ENCODE measurements at places on chromosomes 7 and 10.

DNA sequence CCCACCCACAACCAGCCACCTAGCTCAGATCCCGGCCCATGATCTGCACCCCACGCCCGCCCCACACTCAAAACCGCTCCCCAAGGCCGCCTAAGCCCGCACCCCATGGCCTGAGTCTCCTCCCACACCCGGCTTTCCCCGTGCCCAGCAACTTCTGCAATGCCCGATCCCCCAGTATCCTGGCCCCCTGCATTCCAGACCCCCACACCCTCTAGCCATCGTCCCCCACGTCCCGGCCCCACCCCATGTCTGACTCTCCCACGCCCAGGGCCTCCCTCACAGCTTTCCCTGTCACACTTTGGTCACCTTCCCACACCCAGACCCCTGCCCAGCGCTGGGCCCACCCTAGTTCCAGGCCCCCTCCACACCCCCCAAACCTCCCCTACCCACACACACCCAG lies 20.1 kb upstream of the FXYD4 start:
- H3K4me3 ChIP-seq = no peak overlapping the region
- DNase-seq = no peak
- H3K27ac ChIP-seq = no peak overlapping the region
- H3K27me3 ChIP-seq = peaks cover 36% of the 10 kb centered on the region
- no peaks in the 10 kb centered on the region for H3K36me3 ChIP-seq

DNA sequence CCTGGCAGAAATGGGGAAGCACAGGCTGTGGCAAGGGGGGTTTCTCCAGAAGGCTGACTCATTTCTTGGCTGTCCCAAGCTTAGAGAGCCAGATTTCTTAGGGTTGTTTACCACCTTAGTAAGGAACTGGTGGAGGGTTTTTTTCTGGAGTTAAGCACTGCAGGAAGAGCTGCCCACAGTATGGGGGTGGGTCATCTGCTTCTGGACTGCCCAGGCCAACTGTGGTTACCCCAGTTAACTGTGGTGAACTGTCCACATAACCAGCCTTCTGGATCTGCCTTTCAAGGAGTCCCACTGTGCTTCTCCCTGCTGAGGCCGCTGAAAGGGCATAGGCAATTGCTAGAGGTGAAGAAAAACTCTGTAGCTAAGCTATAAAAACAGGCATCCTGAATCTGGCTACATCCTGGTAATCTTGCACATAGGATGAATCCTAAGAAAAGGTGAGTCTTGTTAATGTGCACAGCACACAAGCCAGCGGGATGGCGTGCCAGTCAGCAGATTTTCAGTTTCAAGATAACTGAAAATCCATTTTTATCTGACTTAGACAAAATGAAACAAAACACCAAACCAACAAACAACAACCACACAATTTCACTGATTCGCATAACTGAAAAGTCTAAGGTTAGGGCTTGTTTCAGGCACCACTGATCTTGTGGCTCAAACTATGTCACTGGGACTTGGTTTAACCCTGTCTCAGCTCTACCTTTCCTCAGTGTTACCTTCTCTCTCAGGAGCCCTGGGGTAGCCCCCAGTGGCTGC lies 21.6 kb upstream of the TSPAN33 start:
- peaks cover 5% of the 10 kb centered on the region for H3K4me1 ChIP-seq
- no peaks in the 10 kb centered on the region for H3K36me3 ChIP-seq
- no peak for DNase-seq
- no peak overlapping the region for H3K4me3 ChIP-seq

DNA sequence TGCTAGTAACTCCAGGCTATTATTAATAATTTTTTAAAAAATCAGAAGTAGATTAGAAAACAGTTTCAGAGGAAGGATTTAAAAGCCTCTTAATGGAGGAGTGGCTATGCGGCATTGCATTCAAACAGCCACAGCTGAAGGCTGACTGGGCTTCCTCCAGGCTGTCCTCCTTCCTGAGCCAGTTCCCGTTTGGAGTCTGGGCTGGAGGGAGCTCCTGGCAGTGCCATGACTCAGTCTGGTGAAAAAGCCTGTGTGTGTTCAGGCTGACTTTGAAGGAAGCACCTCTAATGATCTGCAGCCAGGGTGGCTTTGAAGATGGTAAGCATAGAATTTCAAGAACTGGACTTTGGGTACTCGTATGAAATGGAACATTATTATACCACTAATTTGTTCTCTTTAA lies 134.6 kb downstream of the DPP6 start:
- no peak overlapping the region for H3K27ac ChIP-seq
- no peaks in the 10 kb centered on the region for H3K36me3 ChIP-seq
- no peak overlapping the region for H3K4me3 ChIP-seq
- H3K27me3 ChIP-seq = no peaks in the 10 kb centered on the region

DNA sequence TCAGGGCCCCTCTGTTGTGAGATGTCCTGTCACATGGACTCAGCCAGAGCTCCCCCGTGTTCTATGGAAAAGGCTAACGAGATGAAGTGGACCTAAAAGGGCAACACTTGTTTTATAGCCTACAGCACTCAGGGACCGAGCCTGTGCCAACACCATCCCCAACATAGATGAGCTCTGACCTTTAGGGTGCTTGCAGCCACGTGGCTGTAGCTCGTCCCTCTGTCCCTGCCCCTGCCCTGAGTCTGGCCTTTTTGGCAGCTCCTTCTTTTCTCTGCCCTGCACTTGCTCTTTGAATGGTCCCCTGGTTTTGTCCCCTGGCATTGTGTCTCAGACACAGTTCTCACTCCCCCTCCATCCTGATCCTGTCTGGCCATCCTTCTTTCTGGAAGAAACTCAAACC lies 81.2 kb upstream of the GDF10 start:
- H3K4me1 ChIP-seq = no peaks in the 10 kb centered on the region
- no peak for DNase-seq
- no peak overlapping the region for H3K27ac ChIP-seq
- no peaks in the 10 kb centered on the region for H3K36me3 ChIP-seq

DNA sequence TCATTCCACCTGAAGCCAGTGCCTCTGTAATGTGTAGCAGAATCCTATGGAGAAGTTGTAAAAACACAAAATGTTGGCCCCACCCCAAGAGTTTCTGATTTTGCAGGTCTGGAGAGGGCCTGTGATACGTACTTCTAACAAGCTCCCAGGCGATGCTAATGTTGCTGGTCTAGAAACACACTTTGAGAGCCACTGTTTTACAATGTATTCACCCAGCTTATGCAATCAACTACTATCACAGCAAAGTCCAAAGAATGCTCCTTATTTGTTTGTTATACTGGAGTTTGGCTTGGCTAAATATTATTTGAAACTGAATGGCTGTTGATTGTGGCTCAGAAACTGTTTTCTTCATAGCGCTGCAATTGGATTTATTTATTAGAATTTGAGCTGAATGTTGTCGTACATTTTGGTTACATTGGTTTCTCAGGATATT lies 44.3 kb downstream of the DNAJB9 start:
- H3K36me3 ChIP-seq = no peaks in the 10 kb centered on the region
- H3K4me1 ChIP-seq = no peaks in the 10 kb centered on the region
- H3K27me3 ChIP-seq = no peaks in the 10 kb centered on the region
- H3K27ac ChIP-seq = no peak overlapping the region

DNA sequence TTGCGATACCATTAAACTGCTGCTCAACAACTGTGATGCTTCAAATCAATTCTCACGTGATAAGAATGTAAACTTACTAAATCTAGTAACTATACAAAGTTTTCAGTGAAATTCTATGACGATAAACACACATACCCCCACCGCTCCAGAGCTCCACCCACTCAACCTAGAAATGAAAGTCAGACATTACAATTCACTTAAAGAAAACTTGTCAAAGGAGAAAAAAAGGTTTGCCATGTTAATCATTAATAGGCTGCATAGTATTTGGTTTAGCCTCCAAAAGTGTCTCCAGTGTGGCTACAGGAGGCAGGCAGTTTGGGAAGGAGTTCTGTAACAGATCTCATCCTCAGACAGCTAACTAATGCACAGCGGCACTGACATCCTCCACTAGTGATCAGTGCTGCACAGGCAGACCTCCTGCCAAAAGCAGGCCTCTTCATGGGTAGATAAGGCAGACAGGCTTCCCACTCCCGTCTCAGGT lies 3.1 kb downstream of the HERPUD2 start:
- no peak overlapping the region for H3K27ac ChIP-seq
- H3K36me3 ChIP-seq = no peaks in the 10 kb centered on the region
- H3K4me3 ChIP-seq = no peak overlapping the region
- DNase-seq = no peak

- DNase-seq = no peak
- H3K27ac ChIP-seq = no peak overlapping the region
Observed at GRCh38 chr7:17105701-17106100, 192.8 kb upstream of the AHR start.

DNA sequence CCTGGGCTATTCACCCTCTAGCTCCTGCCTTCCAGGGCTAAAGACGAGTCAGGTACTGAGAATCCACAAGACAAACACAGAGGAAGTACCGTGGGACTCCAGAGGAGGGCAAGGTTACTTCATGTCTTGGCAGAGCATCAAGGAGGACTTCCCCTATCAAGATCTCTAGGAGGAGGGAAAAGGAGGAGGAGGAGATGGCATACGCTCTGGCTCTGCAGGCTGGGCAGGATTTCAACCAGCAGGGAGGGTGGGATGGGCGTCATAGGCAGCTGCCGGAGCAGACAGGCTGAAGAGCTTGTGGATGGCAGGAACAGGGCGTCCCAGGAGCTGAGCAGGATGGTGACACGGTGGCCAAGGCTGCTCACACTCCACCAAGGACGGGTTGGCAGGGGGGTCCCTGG lies 21.3 kb downstream of the MDH2 start:
- H3K36me3 ChIP-seq = no peaks in the 10 kb centered on the region
- no peak for DNase-seq
- H3K27ac ChIP-seq = no peak overlapping the region
- H3K27me3 ChIP-seq = no peaks in the 10 kb centered on the region
- no peak overlapping the region for H3K4me3 ChIP-seq
- H3K4me1 ChIP-seq = peaks cover 12% of the 10 kb centered on the region

DNA sequence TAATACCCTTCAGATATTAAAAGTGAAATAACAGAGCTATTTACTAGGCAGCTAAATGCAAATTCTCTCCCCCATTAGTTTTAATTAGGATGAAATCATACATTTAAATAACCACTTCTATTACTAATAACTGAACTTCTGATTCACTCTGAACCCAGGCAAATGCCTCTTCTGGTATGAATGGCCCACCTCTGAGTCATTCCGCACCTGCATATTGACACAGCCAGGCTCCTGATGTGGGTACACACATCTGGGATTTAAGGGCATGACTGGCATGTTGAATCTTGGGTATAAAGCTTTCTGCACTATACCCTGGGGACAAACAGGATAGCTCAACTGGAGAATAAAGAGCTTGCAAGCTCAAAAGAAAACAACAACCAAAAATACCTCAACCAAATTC lies 140.9 kb downstream of the AUTS2 start:
- no peaks in the 10 kb centered on the region for H3K27me3 ChIP-seq
- H3K27ac ChIP-seq = no peak overlapping the region
- peaks cover 4% of the 10 kb centered on the region for H3K4me1 ChIP-seq

GRCh38 chr10:102994531-102995295 lies 76.6 kb downstream of the CNNM2 start:
- no peak overlapping the region for H3K4me3 ChIP-seq
- no peaks in the 10 kb centered on the region for H3K36me3 ChIP-seq
- H3K27ac ChIP-seq = no peak overlapping the region
- H3K4me1 ChIP-seq = no peaks in the 10 kb centered on the region

DNA sequence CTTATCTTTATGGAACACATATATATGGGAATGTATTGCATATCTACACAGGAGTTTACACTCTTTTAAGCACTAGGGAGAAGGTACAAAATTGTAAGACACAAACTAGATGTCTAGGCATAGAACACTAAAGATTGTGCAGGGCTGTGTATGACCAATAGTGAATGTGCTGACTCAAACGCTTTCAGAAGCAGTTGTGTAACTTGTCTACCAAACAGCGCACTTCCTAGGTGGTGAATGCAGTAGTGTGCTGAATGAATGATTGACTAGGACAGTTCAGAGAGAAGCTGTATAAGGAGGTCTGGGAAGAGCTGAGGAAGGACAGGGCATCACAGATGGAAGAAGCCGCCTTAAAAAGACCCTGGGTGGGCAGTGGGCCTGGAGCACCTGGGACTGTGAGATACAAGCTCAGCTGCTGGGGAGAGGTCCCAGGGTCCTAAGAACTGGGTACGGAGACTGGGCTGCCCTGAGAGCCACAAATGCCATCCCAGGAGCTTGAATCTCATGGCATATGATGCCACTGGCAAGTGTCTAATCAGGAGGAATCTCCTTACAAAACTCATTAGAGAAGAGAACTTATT lies 14.2 kb downstream of the CLRN3 start:
- no peak for DNase-seq
- no peaks in the 10 kb centered on the region for H3K36me3 ChIP-seq
- H3K27me3 ChIP-seq = no peaks in the 10 kb centered on the region
- H3K4me3 ChIP-seq = no peak overlapping the region
- no peaks in the 10 kb centered on the region for H3K4me1 ChIP-seq
- peak overlapping the region; percentile 86 for H3K27ac ChIP-seq

DNA sequence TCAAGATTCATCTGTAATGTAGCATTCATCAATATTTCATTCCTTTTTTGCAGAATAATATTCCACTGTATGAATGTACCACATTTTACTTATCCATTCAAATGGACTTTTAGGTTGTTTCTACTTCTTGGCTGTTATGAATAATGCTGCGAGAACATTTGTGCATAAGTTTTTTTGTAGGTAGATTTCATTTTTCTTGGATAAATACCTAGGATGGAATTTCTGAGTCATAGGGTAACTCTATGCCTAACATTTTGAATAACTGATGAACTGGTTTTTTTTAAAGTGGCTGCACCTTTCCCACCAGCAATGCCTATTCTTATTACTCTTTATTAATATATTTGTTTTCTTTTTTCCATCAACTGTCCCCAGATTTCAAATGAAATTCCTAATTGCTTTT lies 9.1 kb upstream of the XPNPEP1 start:
- DNase-seq = no peak
- H3K27me3 ChIP-seq = no peaks in the 10 kb centered on the region
- H3K4me3 ChIP-seq = no peak overlapping the region
- no peak overlapping the region for H3K27ac ChIP-seq

DNA sequence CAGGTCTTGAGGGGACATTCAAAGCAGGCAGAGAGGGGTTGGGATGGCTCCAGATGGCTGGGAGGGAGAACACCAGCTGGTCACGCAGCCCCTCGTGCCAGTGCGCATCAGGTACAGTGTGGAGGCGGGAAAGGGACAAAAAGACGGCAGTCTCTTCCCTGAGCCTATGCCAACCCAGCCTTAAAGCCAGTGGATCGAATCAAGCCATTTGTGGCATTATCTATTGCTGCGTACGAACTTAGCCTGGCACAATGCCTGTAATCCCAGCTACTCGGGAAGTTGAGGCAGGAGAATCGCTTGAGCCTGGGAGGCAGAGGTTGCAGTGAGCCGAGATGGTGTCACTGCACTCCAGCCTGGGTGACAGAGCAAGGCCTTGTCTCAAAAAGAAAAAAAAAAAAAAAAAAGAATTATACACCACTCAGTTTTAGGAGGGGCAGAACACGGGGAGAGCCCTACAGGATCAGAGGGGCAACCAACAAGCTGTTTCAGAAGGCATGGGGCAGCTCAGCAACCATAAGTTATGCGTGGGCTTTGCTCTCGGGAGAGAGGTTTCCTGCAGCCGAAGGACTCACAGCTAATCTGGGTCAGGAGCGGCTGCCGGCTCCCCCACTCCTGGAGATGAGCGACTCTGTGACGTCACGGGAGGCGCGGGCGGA lies 356 bp upstream of the NDUFB2 start:
- no peak for DNase-seq
- H3K36me3 ChIP-seq = peaks cover 4% of the 10 kb centered on the region
- H3K4me3 ChIP-seq = peak overlapping the region; percentile 93
- peak overlapping the region; percentile 93 for H3K27ac ChIP-seq
- no peaks in the 10 kb centered on the region for H3K27me3 ChIP-seq

Data from left lung (tissue), 14 donors.